Activated T-cell treated with anti-CD3 and anti-CD28 coated beads, Interleukin-2, amount 50 U/mL, for 48 hours (primary cell): ENCODE measurements at places on chromosomes 2 and 18.

DNA sequence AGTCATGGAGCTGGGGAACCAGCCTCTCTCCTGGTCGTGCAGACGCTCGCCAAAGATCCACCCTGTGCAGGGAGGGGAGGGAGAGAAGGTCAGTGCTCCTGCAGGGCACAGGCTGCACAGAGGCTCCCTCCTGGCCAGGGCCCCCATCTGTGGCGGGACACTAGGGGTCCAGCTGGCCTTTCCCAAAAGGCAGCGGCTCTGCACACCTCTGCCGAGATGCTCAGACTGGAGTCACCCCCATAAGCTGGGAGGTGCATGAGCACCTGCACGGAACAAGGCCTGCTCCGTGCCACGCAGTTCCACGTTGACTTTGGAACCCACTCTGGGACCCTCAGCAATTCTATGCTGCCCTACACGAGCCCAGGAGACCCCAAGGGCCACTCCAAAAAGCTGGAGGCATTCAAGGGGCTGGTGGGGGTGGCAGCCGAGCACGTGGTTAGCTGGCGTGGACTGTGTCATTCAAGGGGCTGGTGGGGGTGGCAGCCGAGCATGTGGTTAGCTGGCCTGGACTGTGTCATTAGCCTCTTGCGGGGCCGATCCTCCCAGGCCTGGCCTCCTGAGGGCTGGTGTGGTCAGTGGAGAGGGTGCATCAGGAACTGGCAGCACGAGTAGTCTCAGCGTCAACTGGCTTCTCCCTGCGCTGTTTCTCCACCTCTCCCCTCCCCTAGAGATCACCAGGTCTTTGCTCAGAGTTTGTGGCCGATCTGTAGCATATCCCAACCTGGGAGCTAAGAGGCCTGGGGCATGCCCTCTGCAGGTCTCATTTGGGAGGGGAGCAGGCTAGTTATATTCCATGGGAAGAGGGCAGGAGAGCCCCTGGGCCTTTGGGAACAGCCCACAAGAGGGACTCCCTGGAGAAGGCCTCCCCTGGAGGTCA is 9.8 kb downstream of the SNORC start:
- no peak for DNase-seq

- DNase-seq: no peak
Observed at GRCh38 chr18:9066817-9067306, 35.6 kb upstream of the NDUFV2 start.

DNA sequence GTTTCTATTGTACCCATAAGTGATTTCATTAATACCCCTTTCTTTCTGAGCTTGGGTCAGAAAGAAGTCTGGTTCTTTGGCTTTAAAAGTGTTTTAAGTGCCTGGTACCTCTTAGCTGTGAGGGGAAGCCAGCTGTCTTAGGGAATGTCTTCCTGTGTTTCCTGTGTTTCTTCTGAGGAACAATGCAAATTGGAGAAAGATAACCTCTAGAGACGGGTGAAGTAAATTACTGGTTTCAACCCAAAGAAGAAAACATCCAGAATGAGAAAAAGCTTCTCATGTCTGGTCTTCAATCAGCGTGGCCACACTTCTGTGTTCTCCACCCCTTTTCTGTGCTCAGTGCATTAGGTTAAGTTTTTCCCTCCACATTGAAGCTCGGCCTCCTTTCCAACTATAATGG is 10.2 kb upstream of the CHN1 start:
- no peak for DNase-seq

DNA sequence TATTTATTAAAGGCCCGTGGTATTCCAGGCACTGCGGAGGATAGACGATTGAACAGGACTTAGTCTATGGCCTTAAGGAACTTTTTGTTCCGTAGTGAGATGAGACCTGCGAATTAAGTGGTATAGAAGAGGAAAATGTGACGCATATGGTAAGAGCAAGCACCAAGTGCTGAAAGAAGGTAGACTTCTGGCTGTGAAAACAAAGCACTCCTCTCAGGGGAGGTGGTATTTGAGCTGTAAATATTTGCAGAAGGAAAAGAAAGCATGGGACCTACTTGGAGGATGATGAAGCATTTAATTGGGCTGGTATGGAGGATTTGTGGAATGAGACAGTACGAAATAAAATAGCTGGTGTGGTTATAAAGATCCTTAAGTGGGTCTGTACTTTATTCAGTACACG is 62.5 kb downstream of the GPR39 start:
- no peak for DNase-seq

DNA sequence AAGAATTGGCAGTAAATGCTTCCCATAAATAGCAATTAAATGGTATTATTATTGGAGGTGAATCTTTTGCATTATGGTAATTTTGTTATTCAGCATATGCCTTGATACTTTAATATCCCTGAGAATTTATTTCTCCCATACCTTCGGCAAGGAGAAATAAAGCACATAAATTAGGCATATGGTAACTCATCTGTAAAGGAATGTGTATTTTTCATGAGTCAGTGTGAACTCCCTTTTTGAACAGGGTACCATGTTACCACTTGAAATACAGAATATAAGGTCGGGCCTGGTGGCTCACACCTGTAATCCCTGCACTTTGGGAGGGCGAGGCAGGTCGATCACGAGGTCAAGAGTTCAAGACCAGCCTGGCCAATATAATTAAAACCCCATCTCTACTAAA is 18.4 kb downstream of the METTL21A start:
- no peak for DNase-seq

GRCh38 chr2:64781711-64782390 is 128.1 kb upstream of the SERTAD2 start:
- no peak for DNase-seq

GRCh38 chr2:236665572-236666118 is 96.0 kb downstream of the ACKR3 start:
- no peak for DNase-seq

- DNase-seq: no peak
Observed at GRCh38 chr2:225274751-225275150, 124.8 kb upstream of the NYAP2 start.

DNA sequence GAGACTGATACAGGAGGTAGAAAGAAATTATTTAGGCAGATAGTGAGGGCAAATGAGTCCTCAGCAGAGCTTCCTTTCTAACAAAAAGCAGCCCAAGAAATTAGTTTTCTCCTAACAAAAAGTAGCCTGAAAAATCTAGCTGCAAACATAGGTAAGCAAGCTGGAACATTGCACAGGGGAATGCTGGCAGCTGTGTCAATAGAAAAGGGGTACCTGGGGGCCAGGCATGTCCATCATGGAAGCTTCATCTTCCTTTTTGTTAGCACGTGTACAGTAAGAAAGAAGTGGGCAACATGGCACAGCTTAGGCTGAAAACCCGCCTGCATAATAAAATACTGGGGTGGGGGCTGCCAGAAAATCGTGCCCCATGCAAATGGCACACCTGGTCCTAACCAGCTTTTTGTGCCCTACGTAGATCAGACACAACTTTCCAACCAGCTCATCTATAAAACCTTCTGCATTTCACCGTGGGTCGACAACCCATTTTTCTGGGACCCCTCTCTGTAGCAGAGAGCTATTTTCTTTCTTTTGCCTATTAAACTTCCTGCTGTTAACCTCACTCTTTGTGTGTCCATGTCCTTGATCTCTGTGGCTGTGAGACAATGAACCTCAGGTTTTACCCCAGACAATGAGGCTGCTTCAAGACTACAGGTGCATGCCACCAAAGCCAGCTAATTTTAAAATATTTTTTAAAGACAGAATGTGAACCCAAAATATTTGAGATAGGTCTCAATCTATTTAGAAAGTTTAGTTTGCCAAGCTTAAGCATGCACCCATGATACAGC is 6.6 kb upstream of the MTHFD2 start:
- DNase-seq: no peak

- no peak for DNase-seq
Observed at GRCh38 chr2:224722770-224723169, 6.6 kb upstream of the CCDC195 start.

- no peak for DNase-seq
Observed at GRCh38 chr2:5699963-5700362, 7.8 kb downstream of the SOX11 start.

GRCh38 chr2:3754795-3755194 is 51.4 kb downstream of the DCDC2C start:
- no peak for DNase-seq

DNA sequence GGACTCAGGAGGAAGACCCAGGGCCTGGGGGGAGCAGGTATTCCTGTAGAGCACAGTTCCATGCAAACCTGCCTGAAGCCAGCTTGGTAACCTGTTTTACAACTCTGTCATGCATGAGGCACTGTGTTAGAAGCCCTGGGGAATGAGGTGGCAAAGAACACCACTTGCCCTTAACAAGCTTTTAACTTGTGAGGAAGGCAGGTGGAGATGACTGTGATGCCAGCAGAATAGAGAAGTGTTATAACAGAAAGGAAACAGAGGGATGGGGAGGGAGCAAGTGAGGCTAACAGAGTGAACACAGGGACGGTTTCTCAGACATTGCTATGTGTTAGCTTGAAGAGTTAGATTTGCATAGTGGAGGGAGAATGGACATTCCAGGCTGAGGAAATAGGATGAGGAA is 11.5 kb upstream of the IL1A start:
- no peak for DNase-seq

DNA sequence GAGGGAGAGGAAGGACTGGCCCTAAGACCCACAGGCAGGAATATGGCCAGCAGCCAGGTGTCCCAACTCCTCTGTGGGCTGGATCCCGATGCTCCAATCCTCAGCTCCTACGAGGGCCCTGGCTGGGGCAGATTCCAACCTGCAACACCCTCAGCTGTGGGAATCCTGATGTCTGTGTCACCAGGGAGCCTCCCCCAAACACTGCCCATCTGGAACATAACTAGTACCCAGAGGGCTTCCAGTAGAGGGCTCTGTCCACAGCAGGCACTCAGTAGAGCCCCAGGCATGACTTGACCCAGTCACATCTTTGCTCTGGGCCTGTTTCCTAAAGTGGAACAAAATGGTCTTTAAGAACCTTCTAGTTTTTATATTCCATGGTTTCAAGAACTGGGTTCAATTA is 20.6 kb upstream of the LOXHD1 start:
- no peak for DNase-seq

GRCh38 chr18:6877288-6877687 is 147.8 kb downstream of the ARHGAP28 start:
- no peak for DNase-seq
